ENCODE measurements at places on chromosomes 2 and 18.

DNA sequence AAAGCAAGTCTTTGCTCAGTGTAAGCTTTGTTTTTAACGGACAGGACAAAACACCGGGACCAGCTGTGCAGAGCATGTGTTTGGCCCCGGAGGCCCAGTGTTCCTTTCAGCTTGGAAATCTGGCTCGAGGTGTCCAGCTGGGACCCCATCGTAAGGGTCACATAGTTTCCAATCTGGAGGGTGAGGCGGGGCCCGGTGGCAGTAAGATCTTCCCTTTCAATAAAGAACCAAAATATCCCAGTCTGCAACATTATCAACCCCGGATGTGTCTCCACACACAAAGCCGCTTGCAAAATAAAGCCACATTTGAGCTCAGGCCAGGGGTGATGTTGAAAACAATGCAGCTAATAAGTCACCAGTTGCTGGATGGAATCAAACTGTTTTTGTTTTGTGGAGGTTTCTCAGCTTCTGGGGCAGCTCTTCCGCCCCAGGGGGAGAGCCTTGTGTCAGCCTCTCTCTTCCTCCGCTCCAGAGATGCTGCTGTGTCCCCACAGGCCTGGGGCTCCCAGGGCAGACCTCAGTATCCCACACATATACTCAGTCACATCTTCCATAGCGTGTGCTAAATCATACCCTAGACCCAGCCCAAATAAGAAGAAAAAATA lies 138.6 kb upstream of the GLI2 start:
- DNase-seq: no peak

- DNase-seq: no peak
Measured at GRCh38 chr2:152234277-152234676, 58.7 kb upstream of the STAM2 start.

DNA sequence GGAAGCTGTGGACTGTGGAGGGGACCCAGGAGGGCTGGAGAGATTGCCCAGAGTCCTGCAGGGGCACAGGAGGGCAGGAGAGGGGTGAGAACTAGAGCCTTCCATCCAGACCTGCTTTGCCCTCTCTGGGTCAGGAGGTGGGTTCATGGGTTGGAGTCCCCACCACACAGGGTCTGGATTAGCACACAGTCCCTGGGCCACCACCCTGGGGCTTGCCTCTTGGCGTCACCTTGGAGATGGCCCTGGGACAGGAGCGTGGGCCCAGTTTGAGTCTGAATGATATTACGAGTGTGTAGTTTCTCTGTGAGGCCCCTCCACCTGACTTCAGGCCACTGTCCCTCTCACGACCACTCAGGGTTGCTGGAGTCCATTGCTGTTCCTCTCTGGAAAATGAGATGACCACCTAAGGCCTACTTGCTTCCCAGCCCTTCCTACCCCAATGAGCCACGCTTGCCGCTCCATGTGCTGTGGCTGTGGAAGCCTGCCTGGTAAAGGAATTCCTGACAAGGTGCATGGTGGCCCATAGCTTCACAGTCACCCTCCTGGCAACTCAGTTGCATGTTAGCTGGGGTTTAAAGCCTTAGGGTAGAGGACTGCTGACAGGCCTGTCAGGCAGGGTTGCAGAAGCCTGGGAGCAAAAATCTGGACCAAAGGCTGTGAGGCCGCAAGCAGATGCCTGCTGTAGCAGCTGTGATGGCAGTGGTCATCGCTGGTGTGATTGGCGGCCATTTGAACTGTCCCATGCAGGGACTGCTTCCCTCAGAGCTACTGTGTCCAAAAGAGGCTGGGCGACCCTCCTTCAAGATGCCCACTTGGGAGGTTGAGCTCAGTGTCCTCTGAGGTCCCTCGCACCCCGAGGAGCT lies 14.2 kb downstream of the ATOH8 start:
- no peak for DNase-seq

GRCh38 chr2:176826356-176826755 lies 386.2 kb upstream of the HNRNPA3 start:
- DNase-seq: no peak

- DNase-seq: no peak
Measured at GRCh38 chr2:60331115-60331809, 222.2 kb downstream of the BCL11A start.

- DNase-seq: no peak
Measured at GRCh38 chr2:71503837-71504236, 50.5 kb downstream of the DYSF start.

- DNase-seq: no peak
Measured at GRCh38 chr18:808502-808901, 3.5 kb downstream of the YES1 start.

DNA sequence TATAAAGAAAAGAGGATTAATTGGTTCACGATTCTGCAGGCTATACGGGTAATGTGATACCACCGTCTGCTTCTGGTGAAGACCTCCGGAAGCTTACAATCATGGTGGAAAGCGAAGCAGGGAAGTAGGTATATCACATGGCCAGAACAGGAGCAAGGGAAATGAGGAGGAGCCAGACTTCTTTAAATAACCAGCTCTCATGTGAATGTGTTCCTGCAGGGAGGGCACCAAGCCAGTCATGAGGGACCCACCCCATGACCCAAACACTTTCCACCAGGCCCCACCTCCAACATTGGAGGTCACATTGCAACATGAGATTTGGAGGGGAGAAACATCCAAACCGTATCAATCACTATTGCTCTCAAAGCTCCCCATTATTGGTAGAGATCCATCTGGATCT lies 61.8 kb downstream of the EFEMP1 start:
- DNase-seq: no peak

DNA sequence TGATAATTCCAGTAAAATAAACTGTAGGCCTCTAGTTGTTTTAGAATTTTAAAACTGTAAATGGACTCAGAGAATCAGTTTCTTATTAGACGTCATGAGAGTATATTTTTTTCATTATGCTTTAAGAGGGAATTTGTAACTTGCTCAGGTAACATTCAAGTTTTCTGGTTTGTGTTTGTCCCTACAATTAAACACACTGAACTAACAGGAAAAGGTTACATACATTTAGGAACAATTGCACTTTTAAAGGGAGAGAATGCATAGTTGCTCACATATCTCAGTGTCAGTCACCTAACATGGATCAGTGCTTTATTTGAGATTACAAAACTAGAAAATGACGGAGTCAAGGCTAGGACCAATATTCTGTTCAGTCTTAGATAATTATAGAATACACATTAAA lies 3.1 kb downstream of the COL3A1 start:
- no peak for DNase-seq

DNA sequence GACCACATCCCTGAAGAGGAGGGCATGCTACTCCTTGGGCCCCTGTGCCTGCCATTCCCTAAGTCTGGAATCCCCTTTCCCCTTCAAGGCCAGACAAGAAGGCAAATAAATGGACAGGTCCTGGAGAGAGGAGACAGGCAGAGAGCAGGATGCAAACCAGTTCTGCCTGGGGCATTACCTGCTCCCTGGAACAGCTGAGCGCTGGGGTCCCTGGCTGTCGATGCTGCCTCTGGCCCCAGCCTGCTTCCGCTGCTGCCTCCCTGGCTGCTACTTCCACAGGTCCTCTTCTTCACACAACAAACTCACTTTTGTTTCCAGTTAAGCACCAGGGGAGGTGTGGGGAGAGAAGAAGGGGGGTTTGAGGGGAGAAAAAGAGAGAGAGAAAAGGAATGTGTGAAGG lies 53.1 kb downstream of the SLC4A5 start:
- no peak for DNase-seq

- DNase-seq: no peak
Measured at GRCh38 chr2:197944416-197945096, 140.2 kb downstream of the PLCL1 start.

GRCh38 chr18:26780520-26781325 lies 84.8 kb downstream of the AQP4 start:
- no peak for DNase-seq

- no peak for DNase-seq
Measured at GRCh38 chr2:202682274-202682673, 47.5 kb downstream of the FAM117B start.

DNA sequence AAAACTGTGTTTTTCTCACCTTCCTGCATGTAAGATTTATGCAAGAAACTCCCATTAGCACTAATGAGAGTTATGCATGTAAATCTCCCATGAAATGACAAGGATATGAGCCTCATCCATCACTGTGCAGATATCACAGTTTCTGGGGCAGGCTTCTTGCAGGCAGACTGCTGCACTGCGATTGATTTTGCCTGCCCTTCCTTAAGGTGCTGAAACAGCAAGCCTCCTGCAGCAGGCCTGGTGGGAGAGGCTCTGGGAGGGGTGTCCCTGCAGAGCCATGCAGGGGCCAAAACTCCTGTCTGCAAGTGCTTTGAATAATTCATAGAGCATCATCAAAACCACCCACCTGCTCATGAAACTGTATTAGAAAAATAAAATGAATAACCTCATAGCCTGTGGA lies 285.9 kb downstream of the MYT1L start:
- DNase-seq: no peak

DNA sequence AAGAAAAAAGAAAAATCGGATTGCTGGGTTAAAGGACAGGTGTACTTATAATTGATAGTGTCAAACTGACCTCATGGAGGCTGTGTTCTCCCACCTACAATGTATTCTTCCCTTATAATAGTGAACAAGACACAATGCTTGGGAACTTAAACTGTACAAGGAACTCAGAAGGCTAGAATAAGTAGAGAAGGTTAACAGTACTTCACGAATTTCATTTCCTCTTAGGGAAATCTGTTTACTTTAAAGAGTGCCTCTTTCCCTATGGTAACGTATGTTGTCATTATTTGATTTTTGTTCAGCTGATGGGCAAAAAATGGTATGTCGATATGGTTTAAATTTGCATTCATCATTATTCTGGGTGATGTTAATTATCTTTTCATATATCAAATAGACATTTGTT lies 9.2 kb upstream of the HK2 start:
- no peak for DNase-seq

- DNase-seq: no peak
Measured at GRCh38 chr2:30288561-30288960, 57.2 kb downstream of the LBH start.

Measured in stimulated activated CD8-positive, alpha-beta memory T cell treated with anti-CD3 and anti-CD28 coated beads, Interleukin-4, amount 100 ng/mL, for 1 hour (primary cell).